ENCODE measurements at places on chromosomes 4 and X.

- DNase-seq = no peak
These were observed 82.5 kb upstream of the AFF2 start for GRCh38 chrX:148417934-148418333.

DNA sequence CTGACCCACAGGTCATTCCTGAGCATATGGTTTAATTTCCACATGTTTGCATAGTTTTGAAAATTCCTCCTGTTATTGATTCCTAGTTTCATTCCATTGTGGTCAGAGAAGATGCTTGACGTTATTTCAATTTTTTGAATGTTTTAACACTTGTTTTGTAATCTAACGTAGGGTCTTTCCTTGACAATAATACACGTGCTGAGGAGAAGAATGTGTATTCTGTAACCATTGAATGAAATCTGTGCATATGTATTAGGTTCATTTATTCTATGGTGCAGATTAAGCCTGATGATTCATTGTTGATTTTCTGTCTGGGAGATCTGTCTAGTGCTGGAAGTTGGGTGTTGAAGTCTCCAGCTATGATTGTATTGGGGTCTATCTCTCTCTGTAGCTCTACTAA, 486.4 kb upstream of the RPS6KA3 start:
- no peak for DNase-seq

DNA sequence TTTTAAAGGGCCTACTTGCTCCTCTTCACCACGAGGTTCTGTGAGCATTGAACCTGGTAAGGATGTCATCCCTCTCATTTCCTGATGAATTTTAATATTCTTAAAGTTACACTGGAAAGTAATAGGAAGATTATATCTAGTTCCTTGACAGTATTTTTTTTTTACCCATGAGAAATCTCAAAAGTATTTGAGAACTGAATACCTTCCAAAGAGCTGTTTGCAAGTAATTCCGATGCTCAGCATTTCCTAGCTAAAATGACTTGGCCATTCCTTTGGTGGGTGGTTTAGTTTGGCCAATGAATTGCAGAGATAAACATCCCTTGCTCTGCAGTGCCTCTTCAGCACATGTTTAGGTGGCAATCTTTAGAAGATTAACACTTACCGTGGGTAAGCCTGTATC, 110.2 kb upstream of the WDR1 start:
- DNase-seq = no peak

DNA sequence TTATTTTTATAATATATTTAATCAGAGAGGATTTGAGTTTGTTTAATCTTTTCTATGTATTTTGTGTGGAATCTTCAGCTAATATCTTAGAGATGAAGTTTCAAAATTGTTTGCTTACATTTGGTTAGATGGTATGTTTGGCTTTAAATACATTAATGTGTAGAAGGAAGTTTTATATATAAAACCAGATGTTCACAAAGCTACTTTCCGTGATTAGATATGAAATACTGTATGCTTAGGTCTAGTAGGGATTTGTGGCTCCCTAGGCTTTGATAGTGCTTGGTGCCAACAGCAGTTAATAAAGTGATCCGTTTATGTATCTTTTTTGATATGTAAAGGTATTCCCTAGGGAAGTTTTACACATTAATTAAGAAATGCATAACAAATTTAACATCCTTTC, 223.0 kb downstream of the ARHGAP10 start:
- DNase-seq = no peak

GRCh38 chrX:53882331-53882730, 161.9 kb downstream of the PHF8 start:
- no peak for DNase-seq

DNA sequence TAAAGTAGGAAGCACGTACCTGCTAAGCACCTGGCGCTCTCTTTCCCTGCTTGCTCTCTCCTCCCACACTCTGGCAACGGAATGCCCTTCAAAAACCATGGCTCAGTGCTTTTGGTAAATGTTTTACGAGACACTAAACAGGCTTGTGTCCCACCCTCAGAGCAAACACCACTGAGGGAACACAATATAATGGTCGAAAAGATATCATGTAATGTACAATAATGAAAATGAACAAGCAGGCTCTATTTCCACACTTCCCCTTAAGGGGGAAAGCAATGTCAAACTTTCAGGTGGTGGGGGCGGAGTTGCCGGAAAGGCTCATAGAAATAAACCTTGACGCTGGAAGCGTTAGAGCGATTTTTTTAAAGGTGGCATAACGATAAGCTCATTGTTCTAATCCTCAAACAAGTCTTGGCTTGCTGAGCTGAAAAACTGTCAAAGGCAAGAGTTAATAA, 115.1 kb downstream of the RBM47 start:
- no peak for DNase-seq

DNA sequence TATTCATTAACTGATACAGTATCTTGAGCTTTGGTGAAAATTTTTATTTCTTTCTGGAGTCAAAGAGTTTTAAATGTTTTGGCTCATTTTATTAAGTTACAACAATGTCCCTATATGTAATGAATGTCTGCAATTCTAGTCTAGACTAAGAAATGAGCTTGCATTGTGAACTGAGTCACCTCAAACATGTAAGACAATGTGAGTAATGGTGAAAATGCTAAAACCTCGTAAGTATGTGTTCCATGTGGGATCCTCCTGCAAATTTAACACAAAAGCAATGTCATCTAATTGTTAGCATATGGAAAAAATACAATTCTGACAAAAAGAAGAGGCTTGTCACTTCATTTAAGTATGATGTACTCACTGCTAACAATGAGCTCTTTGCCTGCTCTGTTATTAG, 480.5 kb upstream of the FSTL5 start:
- DNase-seq = no peak

GRCh38 chr4:156677131-156677531, 294.5 kb downstream of the PDGFC start:
- DNase-seq = no peak

DNA sequence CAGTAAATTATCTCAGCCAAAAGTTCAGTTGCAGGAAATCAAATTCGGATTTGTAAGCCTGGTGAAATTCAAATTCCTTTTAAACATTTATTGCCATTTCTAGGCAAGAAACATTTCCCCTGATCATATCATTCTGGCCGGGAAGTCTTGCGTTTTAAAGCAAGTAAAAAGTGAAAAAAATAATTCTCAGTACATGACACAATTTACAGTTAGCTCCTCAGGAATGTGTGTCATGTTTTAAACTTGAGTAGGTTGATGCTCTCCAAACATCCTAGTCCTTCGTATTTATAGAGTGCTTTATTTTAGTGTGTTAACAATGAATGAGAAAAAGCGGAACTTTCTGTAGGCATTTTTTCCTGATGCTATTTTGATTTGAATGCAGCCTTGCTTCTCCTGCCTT, 158.3 kb upstream of the SCML1 start:
- DNase-seq = no peak

GRCh38 chr4:134126955-134127354, 74.6 kb downstream of the PABPC4L start:
- DNase-seq = no peak

- DNase-seq = no peak
These were observed 230.8 kb upstream of the TET2 start for GRCh38 chr4:104915864-104916263.

DNA sequence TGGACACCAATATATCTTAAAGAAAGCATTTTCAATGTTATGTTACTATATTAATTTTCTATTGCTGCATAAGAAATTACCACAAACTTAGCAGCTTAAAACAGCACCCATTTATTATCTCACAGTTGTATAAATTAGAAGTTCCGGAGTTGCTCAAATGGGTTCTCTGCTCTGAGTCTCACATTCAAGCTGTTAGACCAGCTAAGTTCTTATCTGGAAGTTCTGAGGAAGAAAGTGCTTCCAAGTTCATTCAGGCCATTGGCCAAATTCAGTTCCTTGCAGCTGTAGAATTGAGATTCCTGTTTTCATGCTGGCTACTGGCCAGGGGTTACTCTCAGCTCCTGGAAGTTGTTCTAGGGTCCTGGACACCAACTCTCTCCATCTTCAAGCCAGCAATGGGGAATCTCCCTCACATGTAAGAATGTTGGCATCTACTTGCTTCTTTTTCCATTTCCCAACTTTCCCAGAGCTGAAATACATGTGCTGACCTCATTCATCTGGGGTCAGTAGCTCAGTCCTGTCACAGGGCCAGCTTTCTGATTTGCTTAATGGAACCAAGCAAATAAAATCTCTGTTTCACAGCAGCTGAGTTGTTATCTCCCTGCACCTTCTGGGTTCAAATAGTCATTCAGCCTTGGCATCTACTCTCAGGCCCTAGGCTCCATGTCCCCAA, 99.6 kb upstream of the INTU start:
- DNase-seq = peak; percentile 80

DNA sequence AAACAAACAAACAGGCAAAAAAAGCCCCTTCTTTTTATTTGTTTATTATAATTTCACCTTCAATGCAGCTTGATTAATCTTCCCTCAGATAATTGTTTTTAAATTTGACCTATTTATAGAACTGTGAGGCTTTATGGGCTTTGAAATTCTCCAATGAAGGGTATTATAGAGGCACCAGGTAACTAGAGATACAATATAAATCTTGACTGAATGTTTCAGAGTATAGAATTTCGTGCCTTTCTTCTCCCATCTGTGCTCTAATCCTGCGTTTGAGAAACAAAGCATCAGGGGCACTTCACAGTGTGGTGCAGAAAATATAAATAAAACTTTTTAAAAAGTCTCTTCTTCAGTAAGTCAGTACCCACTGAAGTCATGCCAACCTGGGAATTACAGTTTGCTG, 120.9 kb downstream of the ANKRD50 start:
- DNase-seq = no peak

DNA sequence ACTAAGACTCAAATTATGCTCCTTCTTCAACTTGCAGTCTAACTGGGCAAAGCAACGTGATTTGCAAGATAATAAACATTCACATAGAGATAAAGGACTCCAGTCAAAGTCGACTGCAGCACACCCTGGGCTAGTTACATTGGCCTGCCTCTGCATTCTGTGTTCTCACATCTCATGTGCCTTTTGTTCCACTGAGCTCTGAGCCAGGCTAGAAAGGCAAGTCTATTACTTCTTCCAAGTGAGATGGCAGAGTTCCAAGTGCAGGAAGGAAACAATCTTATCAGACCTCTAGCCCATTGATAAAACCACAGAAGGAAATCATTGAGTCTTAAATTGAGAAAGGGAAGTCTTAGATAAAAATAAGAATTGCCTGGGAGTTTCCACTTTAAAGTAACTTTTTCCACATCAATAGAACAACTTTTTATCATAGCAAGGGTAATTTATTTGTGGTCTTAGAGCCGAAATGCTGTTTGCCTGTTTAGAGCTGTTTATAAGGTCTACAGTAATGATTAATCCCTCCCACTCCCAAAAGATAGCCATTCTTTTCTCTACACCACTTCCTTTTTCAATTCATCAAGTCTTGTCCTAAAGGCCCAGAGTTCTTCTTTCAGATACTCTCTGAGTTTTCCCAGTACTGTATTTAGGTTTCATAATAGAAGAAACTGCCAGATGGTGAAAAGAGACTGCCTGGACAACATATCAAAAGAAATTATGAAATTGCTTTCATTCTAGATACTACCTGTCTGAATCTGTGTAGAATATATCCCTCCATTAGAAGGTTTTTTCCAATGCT, 200.2 kb downstream of the GUCY2F start:
- DNase-seq = no peak

DNA sequence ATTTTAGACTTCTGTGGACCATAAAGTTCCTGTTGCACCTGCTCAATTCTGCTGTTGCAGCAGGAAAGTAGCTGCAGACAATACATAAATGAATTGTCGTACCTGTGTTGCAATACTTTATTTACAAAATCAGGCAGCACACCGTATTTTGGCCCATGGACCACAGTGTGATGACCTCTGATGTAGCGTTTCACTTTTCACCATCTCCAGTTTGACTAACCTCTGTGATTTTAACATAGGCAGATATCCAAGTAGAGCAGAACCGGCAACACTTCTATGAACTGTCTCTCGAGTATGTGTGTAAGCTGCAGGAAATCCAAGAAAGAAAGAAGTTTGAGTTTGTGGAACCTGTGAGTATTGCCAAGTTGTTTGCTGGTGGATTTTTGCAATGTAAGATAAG, 132.7 kb downstream of the ARHGAP10 start:
- no peak for DNase-seq

DNA sequence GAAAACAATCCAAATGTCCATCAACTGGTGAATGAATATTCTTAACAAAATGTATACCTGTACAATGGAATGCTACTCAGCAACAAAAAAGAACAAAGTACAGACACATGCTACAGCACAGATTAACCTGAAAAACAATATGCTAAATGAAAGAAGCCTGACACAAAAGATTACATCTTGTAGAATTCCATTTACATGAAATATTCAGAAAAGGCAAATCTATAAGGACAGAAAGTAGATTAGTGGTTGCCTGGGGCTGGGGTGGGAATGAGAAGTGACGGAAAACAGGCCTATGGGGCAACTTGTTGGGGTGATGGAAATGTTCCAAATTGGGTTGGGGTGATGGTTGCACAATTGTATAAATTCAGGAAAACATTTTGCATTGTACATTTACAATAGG, 219.1 kb upstream of the GPC4 start:
- no peak for DNase-seq

- DNase-seq = no peak
These were observed 147.3 kb downstream of the KLHL13 start for GRCh38 chrX:117969328-117969727.

- no peak for DNase-seq
These were observed 112.6 kb downstream of the EFNB1 start for GRCh38 chrX:68941385-68941952.

GRCh38 chrX:95754411-95754810, 930.2 kb upstream of the DIAPH2 start:
- no peak for DNase-seq

DNA sequence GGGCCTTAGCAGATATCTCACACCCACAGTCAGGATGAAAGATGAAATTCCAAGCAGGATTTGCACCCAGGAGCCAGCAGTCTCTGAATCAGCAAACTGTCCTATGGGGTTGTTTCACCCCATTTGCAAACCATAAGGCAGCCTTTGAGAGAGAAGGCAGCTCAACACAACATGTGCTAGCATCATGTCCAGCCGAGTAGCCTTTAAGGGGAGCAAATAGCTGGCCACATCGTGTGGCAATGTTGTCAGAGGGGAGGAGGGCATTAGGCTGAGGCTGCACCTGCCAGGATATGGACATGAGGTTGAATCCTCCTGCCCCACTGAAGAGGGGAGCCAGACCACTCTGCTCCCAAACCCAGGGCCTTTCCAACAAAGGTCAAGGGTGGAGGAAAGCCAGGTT, 20.6 kb upstream of the PJA1 start:
- no peak for DNase-seq

GRCh38 chrX:119427024-119427794, 28.1 kb downstream of the SLC25A43 start:
- peak; percentile 18 for DNase-seq

- peak; percentile 95 for DNase-seq
These were observed at the start of gene TMEM128 for GRCh38 chr4:4248029-4248884. TMEM128 (minus strand) TSS chr4:4248223; CDS start chr4:4248202, 21 bp downstream.

- no peak for DNase-seq
These were observed 17.2 kb downstream of the RHOH start for GRCh38 chr4:40214038-40214437.

GRCh38 chr4:163755013-163755412, 260.5 kb downstream of the TMA16 start:
- no peak for DNase-seq

DNA sequence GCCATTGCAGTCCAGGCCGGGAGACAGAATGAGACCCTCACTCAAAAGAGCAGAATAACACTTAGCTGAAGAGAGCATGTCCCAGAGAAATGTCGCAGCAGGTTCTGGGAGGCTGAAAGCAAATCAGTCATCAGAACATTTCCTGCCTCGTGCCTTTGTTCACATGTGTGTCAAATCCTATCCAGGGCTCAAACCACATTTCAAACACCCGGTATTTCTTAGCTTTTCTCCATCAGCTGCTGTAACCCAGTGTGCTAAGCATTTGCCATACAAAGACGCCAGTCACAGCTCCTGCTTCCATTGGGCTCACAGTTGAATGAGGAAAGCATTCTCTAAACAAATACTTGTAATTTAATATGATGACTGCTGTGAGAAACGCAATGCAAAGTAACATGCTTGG, 6.0 kb downstream of the PALLD start:
- DNase-seq = no peak

All from right hindlimb (tissue), 1 donor.